ENCODE measurements at places on chromosomes 11 and 22. TPM values are rescaled to one million over a fixed set of nuclear protein-coding genes. Genes with fewer than 3 reads are reported as not detected.

LRRC55 gene
- not detected for polyA plus RNA-seq

MEI1 gene
- 105 TPM for polyA plus RNA-seq

UBE2L3 gene
- polyA plus RNA-seq = 106 TPM

KCNJ5 gene
- polyA plus RNA-seq = not detected

GCAT gene
- polyA plus RNA-seq = 0.51 TPM

All from IgD-negative memory B cell (primary cell).